ENCODE measurements at places on chromosomes 6 and 20.

GRCh38 chr20:59660471-59660870 is 56.1 kb downstream of the PHACTR3 start:
- DNase-seq: no peak

- DNase-seq: no peak
These were observed 16.9 kb downstream of the GPR31 start for GRCh38 chr6:167140589-167141474.

DNA sequence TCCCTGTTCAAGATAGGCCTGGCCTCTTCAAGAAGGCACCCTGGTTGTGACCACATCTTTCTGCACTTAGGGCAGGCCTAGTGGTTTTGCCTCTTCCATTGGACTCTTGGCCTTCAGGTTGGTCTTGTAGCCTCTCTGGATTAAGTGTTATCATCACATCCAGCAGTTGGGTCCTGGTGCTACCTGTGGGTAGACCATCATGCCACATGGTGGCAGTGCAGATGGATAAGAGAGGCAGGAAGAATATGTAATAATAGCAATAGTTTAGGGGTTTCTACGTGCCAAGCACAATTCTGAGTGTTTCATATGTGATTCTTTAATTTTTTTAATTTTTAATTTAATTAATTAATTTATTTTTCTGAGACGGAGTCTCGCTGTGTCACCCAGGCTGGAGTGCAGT is 28.5 kb upstream of the SNRPB2 start:
- no peak for DNase-seq

DNA sequence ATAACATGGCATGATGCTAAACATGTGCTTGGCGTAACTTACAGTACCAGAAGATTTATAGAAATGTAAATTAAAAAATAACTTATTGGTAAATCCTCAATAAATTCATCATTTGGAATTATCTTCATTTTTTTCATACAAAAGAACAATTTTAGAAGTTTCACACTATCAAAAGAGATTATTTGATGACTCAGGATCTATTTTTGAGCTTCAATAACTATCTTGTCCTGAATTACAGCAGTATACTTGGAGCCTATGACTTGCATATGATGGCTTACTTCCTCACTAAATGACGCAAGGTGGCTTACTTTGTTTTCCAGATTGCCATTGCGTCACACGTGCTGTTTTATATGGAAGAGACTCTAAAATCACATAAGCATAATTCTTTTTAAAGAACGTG is 49.2 kb downstream of the KHDRBS2 start:
- no peak for DNase-seq

DNA sequence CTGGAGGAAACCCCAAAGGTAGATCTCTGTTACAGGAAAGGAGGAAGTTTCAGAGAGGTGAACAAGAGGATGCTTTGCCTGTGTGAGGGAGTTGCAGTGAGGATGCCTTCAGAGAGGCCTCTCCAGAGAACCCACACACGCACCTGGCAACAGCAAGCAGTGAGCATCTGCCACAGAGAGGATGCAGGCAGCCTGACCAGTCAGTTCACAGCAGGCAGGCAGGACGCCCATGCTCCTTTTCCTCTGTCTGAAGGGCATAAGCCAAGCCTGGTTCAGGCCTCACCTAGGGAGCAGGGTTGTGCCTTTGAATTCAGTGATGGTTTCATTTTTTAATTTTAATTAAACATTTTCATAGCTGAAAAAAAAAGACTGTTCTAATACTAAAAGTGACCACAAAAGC is 346.0 kb upstream of the MARCKS start:
- no peak for DNase-seq

DNA sequence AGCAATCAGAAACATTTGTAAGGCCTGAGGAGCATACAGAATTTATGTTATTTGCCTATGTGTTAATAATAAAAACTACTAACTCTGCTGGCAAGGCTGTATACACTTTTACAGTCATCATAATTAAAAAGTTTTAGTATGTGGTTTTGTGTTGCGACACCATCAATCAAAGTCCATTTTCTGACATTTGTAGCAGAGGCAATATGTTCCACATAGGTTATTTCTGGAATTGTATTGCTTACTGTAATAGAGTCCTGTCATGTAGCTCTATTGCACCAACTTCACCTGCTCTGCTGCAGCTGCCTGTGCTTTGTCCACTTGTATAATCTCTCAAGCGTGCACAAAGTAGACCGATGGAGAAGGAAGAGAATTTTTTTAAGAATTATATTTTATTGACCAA is 501.8 kb downstream of the HACE1 start:
- DNase-seq: no peak

GRCh38 chr6:142893088-142893487 is 51.9 kb downstream of the HIVEP2 start:
- no peak for DNase-seq

DNA sequence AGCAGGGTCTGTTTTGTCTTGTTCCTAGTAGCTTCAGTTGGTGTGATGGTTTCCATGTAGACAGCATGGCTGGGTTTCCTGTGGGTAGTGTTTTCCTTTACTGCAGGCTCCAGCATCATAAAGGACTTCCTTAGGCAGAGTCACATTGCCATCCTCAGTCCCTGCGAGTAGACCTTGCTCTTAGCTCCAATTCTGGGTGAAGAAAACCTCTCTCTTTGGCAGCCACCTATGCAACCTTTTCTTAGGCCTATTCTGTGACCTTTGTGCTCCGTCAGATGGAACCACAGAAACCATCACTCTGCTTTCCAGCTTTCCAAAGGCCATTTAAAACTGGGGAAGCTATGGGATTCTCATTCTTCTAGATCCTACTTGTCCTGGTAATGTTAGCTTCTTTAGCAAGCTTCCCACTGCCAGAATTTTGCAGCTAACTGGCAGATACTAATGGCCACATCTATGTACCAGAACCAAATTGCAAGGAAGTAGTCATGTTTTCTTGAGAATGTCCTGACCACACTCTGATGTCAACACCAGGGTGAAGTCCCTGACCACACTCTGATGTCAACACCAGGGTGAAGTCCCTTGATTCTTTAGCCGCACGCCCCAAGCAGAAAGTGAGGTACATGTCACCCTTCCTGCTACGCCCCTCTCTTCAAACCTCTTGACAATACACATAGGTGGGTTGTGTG is 646.6 kb upstream of the HS3ST5 start:
- DNase-seq: no peak
